Femur (tissue), 1 donor: ENCODE measurements at places on chromosomes 4 and X.

DNA sequence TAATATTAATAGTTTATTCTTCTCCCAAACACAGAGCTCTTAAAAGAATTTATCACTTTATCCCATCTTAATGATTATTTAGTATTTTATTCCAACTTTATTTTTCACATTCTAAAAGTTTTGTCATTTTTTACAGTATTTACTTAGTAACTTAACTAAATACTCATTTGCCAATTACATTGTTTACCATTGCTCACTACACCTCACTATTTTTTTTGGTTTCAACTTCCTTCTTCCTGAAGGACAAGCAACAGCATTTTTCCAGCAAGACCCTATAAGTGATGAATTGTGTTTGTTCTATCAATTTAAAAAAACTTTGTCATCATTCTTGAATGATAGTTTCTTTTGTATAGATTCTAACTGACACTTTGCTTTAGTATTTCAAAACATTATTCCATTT lies 19.4 kb upstream of the SRD5A3 start:
- DNase-seq = no peak

DNA sequence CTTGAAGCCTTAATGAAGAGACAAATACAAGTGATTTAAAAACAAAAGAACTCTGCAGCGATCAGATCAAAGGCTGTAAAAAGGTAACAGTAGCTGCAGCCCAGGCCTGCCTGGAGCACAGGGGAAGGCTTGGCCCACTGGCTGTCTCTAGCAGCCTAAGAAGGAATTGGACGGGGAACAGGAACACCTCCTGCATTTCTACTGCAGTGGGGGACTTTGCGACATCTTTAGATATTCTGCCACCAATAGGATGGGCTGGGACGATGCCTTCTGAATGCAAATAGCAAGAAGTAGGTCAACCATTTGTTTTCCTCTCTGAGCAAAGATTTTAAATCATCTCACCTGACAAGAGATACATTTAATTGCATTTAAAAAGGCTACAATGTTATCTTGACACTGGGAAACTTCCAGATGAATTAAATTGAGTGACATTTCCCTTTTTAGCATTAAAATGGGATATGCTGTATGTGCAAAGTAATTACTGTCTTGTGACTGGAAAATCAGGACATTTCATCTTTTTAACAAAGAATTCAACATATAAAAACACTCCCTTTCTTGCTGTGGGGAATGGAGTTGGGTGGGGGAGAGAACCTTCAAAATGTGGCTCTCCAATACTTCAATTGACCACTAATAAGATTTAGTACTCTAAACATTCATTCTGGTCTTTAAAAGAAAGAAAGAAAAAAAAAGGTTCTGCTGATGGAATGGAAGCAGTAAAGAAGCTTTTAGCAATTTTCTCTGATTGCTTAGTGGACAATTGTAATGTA lies 70.0 kb downstream of the NYX start:
- DNase-seq = no peak

GRCh38 chr4:105248613-105249012 lies 101.9 kb downstream of the TET2 start:
- no peak for DNase-seq

GRCh38 chr4:152696764-152697261 lies 17.0 kb upstream of the TMEM154 start:
- DNase-seq = no peak

DNA sequence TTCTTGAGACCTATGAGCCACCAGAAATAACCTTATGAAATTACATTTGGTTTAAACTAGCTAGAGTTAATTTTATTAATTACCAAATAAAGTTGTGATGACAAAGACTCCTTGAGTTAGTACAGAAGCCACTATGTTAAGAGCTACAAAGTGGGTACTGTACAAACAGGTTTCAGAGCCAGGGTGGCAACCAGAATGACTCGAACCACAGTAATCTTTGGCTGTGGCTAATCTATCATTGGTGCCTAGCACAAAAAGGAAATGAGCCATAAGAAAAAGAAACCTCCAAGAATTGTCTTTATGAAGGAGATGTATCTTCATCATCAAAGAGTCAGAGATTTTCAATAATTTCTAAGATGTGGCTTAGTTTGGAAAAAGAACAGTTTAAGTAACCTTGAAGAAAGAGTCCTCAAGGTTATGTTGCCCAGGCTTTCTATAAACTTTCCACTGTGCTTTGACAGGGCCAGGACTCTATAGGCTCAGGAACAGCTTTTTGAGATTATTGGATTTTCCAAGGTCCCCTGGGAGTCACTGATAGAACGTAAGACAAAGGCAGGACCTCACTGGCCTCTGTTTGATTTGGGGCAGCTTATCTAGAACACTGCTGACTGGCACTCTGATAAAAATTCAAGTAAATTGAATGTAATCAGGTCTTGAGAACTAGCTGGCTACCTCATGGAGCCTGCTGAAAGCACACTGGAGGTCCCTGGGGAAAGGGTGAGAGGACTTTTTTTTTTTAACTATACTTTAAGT lies 777.7 kb downstream of the STIM2 start:
- no peak for DNase-seq

GRCh38 chrX:141732031-141732430 lies 33.5 kb upstream of the SPANXD start:
- no peak for DNase-seq
